ENCODE measurements at places on chromosomes 7 and 10. TPM values are rescaled to one million over a fixed set of nuclear protein-coding genes. Genes with fewer than 3 reads are reported as not detected.

Gene IKZF1
- 2.4 TPM for total RNA-seq

Gene TRIP6
- total RNA-seq, result 7.6 TPM

Gene CALHM3
- total RNA-seq, result not detected

Gene SFXN2
- 10.1 TPM for total RNA-seq

Gene IL6
- not detected for total RNA-seq

Gene SAP25
- not detected for total RNA-seq

Gene VWDE
- total RNA-seq, result 7.2 TPM

Gene PROSER2
- total RNA-seq, result 0.64 TPM

Gene LBX1
- total RNA-seq, result 1.6 TPM
